Stimulated activated CD4-positive, alpha-beta T cell treated with anti-CD3 and anti-CD28 coated beads, Interleukin-1b, Interleukin-23, amount 100 ng/mL, for 48 hours (primary cell): ENCODE measurements at places on chromosomes 11 and 22.

GRCh38 chr11:28384418-28384817, 276.2 kb downstream of the METTL15 start:
- no peak for DNase-seq

GRCh38 chr11:43837879-43838278, 42.8 kb upstream of the ALKBH3 start:
- DNase-seq: no peak

GRCh38 chr11:48043111-48043990, 63.0 kb downstream of the PTPRJ start:
- no peak for DNase-seq

DNA sequence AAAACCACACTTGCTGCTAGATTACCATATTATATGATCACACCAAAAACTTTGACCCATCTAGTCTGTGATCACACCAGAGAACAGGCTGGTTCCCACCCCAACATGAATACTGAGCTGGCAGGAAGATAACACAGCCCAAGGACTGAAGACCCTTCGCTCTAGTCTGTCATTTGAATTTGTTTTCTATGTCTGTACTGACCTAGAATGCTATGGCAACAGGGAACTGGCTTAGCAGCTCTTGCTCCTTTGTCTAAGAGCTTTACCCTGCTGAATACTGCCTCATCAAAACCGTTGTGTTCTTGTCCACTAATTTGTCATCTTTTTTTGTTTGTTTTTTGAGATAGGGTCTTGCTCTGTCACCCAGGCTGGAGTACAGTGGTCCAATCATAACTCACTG, 420.4 kb downstream of the AASDHPPT start:
- no peak for DNase-seq

DNA sequence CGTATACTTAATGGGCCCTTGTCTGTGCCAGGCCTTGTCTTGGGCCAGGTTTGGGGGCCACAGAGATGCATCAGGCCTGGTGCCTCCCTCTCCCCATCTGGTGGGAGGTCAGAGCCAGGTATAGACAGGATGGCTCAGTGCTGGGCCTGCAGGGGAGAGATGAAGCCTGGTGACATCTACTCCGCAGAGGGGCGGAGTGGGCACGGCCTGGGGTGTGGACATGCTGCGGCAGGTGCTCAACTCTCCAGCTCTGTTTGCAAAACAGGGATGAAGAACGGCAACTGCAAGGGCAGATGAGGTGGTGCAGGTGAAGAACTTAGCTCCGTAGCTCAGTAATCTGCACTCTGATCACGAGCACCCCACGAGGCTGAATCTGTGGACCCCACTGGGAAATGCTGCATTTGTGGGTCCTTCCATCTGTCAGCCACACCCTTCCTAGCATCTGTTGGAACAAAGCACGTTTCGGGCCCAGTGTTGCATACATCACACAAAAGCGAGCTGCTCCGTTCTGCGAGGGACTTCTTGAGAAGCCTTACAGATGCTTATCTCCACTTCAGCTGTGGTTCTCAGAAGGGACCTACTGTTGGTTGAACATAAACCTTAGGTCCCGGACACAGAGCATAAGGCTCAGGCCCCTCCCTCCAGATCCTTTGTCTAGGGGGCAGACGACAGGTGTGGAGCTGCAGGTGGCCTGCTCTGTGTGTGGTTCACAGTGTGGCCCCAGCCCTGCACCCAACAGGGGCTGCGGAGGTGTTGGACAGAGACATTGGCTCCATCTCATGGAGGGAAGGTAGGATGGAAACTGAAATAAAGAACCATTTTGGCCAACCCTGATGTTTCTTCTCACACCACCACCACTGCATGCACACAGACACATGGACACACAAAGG, 78.3 kb downstream of the LRRC32 start:
- no peak for DNase-seq
